Vagina (tissue), 2 donors: ENCODE measurements at places on chromosomes 3 and 15. TPM values are rescaled to one million over a fixed set of nuclear protein-coding genes. Genes with fewer than 3 reads are reported as not detected.

SPINK8 gene
- total RNA-seq, result not detected

AGBL1 gene
- total RNA-seq, result not detected

GRCh38 chr3:38382506-38383080, 36.0 kb downstream of the XYLB start:
- no peak overlapping the region for H3K27ac ChIP-seq
- peaks cover 13% of the 10 kb centered on the region for H3K36me3 ChIP-seq
- DNase-seq, result no peak
- H3K4me1 ChIP-seq, result peaks cover 16% of the 10 kb centered on the region

- H3K27me3 ChIP-seq, result no peaks in the 10 kb centered on the region
- H3K36me3 ChIP-seq, result no peaks in the 10 kb centered on the region
- H3K4me1 ChIP-seq, result peaks cover 90% of the 10 kb centered on the region
- no peak overlapping the region for H3K27ac ChIP-seq
These were observed 33.6 kb downstream of the VGLL4 start for GRCh38 chr3:11610044-11610671.

GRCh38 chr3:49593041-49593440, 38.8 kb downstream of the BSN start:
- no peaks in the 10 kb centered on the region for H3K27me3 ChIP-seq
- DNase-seq, result no peak
- H3K4me1 ChIP-seq, result no peaks in the 10 kb centered on the region
- H3K36me3 ChIP-seq, result no peaks in the 10 kb centered on the region

DNA sequence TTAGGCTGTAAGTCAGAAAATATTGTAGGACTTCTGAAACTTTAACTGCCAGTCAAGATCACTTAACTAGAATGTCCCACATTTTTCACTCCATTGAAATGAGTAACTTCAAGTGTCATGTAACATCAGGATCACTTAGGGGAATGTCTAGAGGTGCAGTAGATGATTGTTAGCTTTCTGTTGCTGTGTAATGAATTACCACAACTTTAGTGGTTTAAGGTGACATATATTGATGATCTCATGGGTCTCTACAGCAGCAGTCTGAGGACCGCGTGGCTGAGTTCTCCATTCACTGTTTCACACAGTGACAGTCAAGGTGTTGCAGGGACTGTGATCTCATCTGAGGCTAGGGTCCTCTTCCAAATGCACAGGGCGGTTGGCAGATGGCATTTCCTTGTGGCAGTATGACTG, 82.7 kb downstream of the SLC25A26 start:
- H3K27me3 ChIP-seq, result no peaks in the 10 kb centered on the region
- no peaks in the 10 kb centered on the region for H3K4me1 ChIP-seq
- H3K36me3 ChIP-seq, result no peaks in the 10 kb centered on the region
- no peak for DNase-seq

DNA sequence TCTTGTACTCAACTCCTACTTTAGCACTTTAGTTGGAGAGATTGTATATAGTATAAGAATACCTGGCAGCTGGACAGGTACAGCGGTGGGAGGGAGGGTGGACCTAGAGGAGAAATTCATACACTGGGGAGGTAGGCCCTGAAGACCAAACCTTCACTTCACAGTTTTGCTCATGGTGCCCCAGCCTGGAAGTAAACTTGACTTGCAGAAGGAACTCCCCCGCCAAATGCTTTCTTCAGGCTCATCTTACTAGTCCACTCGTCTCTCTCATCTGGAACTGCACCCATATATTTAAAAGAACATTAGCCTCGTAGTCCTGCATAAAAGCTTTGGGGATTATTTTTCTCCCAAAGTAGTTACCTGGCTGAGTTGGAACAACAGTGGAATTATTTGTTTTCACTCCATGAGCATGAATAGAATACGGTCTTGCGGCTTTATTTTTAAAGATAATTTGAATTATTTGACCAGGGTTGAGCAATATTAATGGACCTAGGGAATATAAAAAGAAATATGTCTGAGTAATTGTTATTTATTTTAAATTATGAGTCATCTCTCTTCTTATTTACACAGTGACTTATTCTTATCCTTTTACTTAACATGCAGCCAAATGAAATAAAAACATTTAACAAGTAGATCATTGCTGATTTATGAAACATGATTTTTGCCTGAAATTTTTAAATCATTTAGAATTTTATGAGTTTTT, 25.5 kb upstream of the CP start:
- peak overlapping the region; percentile 4 for H3K27ac ChIP-seq
- no peaks in the 10 kb centered on the region for H3K36me3 ChIP-seq
- DNase-seq, result no peak
- no peaks in the 10 kb centered on the region for H3K27me3 ChIP-seq
- peaks cover 31% of the 10 kb centered on the region for H3K4me1 ChIP-seq

GRCh38 chr3:66236281-66236680, 15.5 kb downstream of the SLC25A26 start:
- H3K27me3 ChIP-seq, result no peaks in the 10 kb centered on the region
- no peaks in the 10 kb centered on the region for H3K36me3 ChIP-seq
- DNase-seq, result no peak
- no peak overlapping the region for H3K4me3 ChIP-seq
- H3K27ac ChIP-seq, result no peak overlapping the region
